ENCODE measurements at places on chromosomes 5 and 9.

- DNase-seq: no peak
These were observed 21.6 kb downstream of the CSF1R start for GRCh38 chr5:150064681-150065220.

DNA sequence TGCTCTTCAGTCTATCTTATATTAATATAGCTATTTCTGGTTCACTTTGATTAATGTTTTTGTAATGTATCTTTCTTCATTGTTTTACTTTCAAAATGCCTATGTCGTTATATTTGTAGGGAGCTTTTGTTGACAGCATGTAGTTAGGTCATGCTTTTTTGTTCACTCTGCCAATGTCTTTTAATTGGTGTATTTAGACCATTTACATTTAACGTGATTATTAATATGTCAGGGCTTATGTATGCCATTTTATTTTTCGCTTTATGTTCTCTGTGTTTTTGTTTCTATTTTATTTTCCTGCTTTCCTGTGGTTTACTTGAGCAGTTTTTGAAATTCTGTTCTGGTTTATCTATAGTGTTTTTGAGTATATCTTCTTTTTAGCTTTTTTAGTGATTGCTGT lies 10.8 kb downstream of the GARIN3 start:
- no peak for DNase-seq

GRCh38 chr5:112121258-112121657 lies 297.8 kb downstream of the EPB41L4A start:
- DNase-seq: no peak

DNA sequence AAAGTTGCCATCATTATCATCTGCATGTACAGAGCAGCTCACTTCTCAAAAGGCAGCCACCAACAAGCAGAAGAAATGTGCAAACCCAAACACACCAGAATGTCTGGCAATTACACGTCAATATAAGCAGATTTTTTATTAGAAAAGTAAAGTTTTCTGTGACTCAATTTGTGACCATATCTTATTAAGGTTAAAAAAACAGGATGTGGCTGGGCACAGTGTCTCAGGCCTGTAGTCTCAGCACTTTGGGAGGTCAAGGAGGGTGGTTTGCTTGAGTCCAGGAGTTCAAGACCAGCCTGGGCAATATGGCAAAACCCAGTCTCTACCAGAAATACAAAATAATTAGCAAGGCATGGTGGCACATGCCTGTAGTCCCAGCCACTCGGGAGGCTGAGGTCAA lies 176.7 kb downstream of the FANCC start:
- DNase-seq: no peak

- no peak for DNase-seq
These were observed 51.1 kb downstream of the FNIP1 start for GRCh38 chr5:131745703-131746102.

DNA sequence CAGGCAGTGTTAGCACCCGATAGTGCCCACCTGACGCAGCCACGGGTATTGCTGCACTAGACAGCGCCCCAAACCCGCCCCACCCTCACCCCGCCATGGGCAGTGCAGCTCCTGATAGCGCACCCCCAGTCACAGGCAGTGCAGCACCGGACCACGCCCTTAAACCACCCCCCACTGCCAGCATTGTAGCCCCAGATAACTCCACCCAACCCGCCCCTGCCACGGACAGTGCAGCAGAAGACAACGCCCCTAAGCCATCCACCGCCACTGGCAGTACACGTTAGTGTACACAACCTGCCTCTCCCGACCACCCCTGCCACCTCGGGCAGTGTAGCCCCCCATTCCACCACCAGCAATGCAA lies 825 bp upstream of the PCAT7 start:
- DNase-seq: no peak

DNA sequence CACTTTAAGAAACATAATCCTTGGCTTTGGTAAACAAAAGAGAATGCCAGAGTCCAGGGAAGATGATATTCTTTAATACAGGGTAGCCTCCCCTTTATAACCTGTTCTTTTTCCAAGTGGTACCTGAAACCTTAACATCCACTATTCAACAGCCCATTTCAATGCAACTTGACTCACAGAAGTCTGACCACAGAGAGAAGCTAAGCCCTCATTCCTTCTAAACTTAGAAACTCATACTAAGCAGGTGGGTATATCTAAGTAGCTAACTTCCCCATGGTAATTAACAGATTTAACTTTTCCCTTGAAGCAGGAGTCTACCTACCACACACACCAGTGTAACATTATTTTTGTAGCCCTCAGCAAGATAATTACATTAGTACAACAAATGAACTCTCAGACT lies 91.9 kb downstream of the CEMIP2 start:
- no peak for DNase-seq

- no peak for DNase-seq
These were observed 288.0 kb upstream of the ANKRD55 start for GRCh38 chr5:56520986-56521730.

DNA sequence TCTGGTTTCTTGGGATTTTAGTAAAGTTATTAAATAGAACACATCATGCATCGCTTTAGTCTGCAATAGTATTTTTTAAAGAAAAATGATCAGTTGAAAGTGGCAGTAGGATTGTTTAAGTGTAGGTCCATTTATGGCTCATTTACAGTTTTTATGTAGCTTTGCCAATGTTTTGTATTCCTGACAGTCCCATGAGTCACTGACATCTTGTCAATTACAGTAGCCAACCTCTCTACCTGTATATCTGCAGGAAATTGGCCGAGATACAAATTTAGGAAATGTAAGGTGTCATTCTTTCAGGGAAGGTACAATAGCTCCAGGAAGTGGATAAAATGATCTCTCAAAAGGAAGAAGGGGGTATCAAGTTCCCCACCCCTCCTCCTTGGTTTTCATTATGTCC lies 47.7 kb upstream of the MTAP start:
- DNase-seq: no peak

GRCh38 chr5:61293071-61293470 lies 39.0 kb upstream of the ZSWIM6 start:
- DNase-seq: no peak

DNA sequence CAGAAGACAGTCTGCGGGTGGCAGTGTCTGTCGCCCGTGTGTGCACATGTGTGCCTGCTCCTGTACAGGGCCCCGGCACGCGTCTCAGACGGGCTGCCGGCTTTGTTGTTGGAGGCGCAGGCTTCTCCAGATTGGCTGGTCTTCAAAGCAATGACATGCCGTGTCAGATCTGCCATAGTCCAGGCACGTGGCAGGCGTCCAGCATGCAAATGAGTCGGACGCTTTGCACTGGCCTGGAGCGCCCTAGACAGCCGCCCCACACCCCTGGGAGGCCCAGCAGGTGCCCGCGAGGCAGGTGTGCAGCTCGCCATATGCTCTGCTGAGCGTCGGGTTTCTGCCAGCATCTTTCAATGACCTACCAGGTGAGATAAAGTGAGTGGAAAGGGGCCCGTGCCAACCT lies 71.5 kb downstream of the GADD45G start:
- no peak for DNase-seq

DNA sequence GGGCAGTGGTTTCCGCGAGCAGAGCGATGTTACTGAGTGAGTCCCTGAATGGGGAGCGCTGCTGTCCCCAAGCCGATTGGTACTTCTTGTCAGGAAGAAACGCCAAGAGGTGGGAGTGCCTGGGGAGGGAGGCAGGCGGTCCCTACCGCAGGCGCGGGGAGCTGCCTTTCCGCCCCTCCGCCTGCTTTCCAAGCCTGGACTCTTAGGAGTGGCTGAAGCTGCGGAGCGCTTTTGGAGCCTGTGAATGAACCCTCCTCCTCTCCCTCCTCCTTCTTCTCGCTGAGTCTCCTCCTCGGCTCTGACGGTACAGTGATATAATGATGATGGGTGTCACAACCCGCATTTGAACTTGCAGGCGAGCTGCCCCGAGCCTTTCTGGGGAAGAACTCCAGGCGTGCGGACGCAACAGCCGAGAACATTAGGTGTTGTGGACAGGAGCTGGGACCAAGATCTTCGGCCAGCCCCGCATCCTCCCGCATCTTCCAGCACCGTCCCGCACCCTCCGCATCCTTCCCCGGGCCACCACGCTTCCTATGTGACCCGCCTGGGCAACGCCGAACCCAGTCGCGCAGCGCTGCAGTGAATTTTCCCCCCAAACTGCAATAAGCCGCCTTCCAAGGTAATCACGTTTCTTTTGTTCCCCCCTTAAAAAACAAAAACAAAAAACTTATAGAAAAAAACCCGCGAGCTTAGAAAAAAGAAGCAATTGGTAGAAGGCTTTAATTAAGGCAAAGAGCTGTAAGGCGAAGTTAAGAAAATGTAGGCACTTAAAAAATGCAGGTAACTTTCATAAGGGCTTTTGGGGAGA lies at the start of gene VCAN:
VCAN (plus strand) TSS at position 340 of the 808 bp plus-strand sequence. CDS start 11,775 bp downstream, outside the sequence.
- DNase-seq: no peak

GRCh38 chr9:131872006-131872405 lies 132.1 kb upstream of the RAPGEF1 start:
- DNase-seq: no peak

DNA sequence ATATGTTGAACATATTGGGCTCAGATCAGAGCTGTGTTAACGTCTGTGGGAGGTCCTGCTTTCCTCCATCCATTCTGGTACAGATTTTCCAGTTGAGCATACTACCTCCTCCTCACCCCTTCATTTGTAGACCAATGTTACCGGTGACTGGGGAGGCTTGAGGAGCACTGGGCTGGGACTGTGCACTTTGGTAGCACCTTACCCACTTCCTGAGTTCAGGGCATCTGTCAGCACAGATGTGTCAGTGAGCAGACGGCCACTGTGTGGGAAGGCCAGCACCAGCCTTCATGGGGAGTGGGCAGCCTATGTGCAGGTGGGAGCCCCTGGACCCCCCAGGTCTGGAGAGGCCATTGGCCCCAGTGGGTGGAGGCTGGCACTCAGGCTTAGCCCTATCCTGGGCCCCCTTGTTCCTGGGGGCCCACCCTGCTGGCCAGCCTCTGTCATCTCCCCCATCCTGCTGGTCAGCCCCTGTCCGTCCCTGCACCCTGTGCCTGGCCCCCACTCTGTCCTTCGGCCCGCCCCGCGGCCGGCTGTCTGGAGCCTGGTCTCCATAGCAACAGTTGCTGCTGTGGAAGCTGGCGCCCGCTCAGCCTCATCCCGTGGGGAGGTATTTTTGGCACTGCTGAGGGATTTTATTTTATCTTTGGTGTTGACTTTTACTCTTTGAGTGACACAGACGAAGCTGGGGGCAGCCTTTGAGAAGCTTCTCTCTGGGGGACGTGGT lies 21.3 kb downstream of the WNK2 start:
- DNase-seq: no peak

- no peak for DNase-seq
These were observed 132.1 kb upstream of the MARCHF11 start for GRCh38 chr5:16311666-16312065.

GRCh38 chr9:69204326-69204725 lies 30.2 kb downstream of the TJP2 start:
- no peak for DNase-seq

- no peak for DNase-seq
These were observed 68.0 kb downstream of the RIC1 start for GRCh38 chr9:5696884-5697283.

DNA sequence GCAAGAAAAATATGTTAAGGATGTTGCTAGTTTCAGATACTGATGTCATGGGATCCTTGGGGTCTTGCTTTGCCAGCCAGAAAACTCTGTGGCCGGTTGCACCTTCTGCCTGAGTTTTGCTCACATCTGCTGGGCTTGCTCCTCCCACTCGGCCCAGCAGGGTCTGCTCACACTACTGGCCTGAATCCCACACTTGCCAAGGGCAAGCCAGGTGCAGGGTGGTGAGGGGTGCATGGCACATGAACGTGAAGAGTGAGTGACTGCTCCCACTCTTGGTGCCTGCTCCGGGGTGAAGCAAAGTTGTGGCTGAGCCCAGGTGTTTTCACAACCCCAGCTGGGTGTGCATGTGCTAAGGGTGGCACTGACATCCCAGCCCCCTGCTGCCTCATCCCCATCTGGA lies 83.1 kb upstream of the STARD4 start:
- DNase-seq: no peak

GRCh38 chr9:73180403-73180802 lies 28.7 kb downstream of the ANXA1 start:
- no peak for DNase-seq

DNA sequence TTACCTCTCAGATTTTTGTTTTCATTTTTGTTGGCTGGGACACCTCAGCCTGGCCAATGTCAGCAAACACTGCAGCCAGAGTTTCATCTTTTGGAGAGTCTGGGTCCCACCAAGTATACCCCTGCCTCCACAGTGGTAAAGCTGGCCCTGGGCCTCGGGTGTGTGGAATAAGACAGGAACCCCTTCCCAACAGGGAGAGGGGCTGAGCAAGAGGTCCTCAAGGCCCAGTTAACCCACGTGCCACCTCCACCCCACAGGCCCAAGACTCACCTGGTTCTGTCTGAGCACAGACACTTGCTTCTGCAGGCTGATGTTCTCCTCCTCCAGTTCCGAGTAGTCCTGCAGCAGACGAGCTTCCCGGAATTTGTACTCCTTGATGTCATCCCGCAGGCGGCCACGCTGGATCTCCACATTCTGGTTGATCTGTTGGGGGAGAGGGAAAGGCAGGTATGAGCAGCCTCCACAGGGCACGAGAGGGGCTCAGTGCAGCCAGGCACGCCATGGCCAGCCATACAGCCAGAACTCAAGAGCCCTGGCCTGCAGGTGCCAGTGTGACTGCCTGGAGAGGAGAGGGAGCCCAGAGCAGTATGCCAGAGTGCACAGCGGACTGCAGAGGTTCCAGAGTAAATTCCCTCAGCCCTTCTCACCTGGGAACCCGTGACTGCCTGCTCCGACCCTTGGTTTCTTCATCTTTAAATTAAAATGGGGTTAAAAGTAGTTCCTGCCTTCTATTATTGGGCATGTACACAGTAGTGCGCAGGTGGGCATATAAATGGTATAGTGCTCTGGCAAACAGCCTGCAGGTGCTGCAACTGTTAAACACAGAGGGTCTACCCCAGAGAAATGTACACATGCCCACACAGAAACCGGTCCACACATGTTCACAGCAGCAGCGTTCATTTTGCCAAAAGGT lies 42.0 kb downstream of the BICD2 start:
- DNase-seq: no peak

- no peak for DNase-seq
These were observed 25.9 kb downstream of the SELENOP start for GRCh38 chr5:42785756-42786155.

DNA sequence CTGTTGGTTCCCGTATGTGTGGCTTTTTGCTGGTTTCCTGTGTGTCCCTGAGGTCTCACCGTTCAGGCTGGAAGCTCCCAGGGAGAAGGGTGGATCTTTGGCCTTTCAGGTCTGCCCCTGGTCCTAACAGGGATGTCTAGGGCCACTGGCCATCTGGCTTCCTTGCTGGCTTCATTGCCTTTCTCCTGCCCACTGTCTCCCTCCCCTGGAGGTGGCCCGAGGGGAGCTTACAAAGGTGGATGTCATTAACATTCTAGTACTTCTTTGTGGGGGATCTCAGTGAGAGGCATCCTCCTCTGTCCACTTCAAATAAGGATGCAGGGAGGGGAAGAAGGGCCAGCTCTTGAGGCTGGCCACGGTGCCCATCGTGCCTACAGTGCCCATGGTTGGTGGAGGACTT lies 35.2 kb downstream of the HMCN2 start:
- DNase-seq: no peak

GRCh38 chr5:123527190-123527589 lies 15.2 kb downstream of the CSNK1G3 start:
- DNase-seq: no peak

- no peak for DNase-seq
These were observed 644.4 kb upstream of the GRAMD2B start for GRCh38 chr5:125778791-125779190.

GRCh38 chr9:29160763-29161353 lies 1587.6 kb upstream of the C9orf72 start:
- DNase-seq: no peak
